ENCODE measurements at places on chromosomes 4 and X.
A peak's percentile ranks its signal among the peaks of the same experiment; 100 is the strongest.

- no peak for DNase-seq
These were observed 4.0 kb downstream of the COL25A1 start for GRCh38 chr4:109298279-109299010.

DNA sequence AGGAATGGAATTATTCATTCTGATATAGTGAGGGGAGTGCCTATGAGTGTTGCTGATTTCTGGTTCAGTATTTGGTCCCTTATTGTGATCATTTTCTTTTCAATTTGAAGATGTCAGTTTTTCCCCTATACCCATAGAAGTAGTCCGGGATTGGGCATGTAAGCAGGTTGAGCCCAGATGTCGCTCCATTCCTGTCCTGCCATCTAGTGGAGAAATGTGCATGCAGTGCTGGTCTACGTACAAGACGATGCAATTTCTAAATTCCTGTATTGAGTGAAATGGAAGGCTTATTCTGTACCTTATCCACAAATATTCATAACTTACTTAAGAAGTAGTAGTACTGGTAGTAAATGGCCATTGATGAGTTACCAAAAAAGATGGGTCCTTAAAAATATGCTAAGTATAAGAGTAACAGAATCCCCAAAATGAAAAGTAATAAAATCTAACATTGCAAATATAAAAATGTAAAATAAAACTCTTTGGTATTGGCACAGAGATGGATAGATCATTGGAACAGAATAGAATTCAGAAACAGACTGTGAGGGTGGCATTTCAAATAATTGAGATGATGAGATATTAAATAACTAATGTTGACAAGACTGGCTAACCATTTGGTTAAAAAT, 60.9 kb downstream of the UGT8 start:
- DNase-seq: peak; percentile 38

DNA sequence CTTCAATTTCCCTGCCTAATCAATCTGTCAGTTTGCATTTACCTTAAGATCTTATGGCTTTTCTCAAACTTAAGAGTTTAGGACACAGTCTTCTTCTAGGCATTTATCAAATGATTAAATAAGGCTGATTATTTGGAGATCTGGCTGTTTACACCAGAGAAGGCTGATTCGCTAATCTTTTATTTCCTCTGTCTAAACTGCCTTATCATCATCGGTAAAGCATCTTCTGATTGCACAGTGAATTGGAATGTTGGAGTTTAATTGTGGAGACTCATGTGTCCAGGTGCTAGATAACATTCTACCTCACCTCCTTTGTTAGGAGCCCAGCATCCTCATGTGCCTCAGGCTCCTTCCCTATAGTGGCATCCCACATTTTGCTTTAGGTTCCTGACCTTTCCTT, 100.3 kb upstream of the DDIT4L start:
- DNase-seq: no peak

GRCh38 chrX:25531096-25531495, 515.3 kb upstream of the ARX start:
- no peak for DNase-seq

DNA sequence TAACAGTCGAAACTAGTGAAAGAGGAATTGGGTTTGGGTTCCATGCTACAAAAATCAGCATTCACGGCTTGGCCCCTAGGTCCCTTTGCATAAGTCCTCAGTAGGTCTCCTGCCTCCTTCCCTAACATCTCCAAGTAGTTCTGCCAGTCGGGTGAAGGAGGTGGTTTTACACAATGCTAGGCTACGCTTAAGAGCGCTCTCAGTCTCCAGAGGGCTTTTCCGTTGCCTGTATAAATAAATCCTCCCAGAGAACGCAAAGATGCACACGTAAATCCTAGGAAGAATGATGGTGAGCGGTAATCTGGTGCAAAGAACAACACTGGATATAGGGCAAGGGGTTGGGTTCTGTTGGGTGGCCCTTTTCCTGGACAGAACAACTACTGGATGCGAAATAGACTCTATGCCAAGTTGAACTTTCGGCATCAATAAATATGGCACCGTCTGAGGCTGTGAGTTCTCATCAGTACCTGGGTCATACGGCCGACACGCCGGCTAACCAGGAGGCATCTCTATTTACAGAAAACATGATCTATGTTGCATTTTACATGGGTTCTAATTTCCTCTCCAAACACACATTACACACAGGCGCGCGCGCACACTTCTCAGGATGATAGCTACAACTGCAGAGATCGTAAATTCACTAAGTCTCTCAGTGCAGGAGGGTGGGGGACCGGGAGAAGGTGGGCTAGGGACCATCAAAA, 1.3 kb downstream of the CAMK2D start:
- peak; percentile 39 for DNase-seq

DNA sequence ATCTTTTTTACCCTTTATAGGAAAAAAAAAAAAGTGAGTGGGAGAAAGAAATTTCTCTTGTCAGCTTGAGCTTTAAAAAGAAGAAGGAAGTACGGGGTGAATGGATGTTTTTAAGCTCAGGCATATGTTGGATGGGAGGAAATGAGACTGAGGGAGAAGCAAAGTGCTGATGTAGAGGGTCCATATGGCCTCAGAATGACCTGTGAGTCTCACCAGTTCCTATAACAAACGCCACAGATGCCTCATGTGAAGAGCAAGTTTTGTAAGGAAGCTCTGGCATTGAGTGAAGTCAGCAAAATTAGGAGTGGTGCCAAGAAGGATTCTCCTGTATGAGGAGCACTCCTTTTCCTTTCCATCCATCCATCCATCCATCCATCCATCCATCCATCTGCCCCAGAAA, 214.6 kb downstream of the PTTG2 start:
- DNase-seq: no peak

- DNase-seq: no peak
These were observed 1.2 kb downstream of the H2BW2 start for GRCh38 chrX:104041003-104041402.

GRCh38 chr4:85092943-85093342, 126.5 kb upstream of the WDFY3 start:
- no peak for DNase-seq

DNA sequence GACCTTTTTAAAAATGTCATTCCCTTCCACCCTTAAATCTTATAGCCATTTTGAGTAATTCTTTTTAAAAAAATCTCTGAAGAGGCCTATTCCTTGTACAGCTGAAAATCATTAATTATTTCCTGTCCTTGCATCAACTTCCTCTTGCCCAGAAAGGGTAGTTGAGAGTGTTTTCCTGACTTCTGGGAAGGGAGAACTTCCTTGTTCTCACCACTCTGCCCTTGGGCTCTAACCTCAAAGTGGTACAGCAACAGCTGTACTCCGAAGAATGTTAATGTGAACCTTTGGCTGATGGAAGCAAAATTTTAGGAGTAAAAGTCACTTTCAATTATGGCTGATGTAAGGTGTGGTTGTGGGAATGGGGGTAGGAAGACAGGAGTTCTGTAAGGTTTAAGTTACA, 15.1 kb upstream of the FABP2 start:
- DNase-seq: no peak

DNA sequence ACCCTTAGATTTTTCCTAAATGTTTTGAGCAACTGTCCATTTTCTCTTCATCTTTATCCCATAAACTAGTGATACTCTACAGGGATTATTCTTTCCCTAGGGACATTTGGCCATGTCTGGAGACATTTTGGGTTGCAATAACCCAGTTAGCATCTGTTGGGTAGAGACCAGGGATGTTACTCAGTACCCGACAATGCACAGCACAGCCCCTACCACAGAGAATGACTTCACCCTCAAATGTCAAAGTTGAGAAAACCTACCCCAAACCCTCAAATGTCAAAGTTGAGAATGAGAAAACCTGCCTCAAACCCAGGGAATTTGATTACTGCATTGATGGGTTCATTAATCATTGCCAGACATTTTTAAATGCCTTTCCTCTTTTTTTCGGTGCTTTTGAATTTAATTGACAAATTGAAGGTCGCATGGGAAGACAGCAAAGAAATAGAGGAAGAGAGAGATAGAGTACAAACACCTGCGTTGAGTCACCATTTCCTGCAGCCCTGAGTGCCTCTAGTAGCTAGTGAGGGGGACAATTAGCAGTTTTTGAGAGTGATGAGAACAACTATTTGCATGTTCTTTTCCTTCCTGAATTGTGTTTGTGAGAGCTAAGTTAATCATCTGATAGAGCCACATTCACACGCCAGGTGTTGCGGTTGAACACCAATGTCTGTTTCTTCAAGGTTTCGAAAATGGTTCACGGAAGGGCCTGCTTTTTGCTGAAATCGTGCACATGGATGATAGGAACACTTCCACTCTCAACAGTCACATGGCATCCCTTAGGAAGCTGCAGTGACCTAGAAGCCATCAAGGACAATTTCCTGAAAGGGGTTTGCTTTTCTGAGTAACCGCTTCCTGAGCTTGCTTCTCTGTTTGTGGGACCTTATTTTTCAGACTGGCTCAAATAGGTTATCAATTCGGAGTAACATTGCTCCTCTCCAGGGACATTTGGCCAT, 203.9 kb upstream of the VCX3A start:
- no peak for DNase-seq

DNA sequence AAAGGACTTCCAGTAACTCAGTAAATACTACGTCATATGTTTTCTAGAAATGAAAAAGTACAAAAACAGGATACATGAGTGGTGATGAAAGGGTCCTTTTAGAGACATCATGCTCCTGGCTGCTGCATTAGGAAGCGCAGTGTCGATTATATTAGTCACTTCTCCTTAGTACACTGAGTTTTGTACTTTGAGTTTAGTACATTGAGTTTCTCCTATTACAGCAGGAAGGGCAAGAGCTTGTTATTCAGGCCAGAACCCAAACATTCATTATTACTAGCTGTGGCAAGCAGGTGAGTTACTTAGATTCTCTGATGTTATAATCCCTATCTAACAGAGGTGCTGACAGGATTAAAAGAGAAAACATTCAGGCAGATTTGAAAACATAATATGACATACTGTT, 21.3 kb downstream of the RPGR start:
- no peak for DNase-seq

GRCh38 chr4:160510928-160511327, 1408.0 kb downstream of the RAPGEF2 start:
- DNase-seq: no peak

- DNase-seq: peak; percentile 21
These were observed 83.7 kb downstream of the FREM3 start for GRCh38 chr4:143616771-143617170.

GRCh38 chrX:39140581-39140980, 339.3 kb downstream of the MID1IP1 start:
- DNase-seq: no peak

GRCh38 chr4:147371661-147372060, 109.2 kb upstream of the EDNRA start:
- DNase-seq: no peak

- DNase-seq: no peak
These were observed 42.0 kb downstream of the PHKA2 start for GRCh38 chrX:18941896-18942295.

- no peak for DNase-seq
These were observed 705.1 kb downstream of the CENPC start for GRCh38 chr4:66840178-66840577.

Data from activated CD4-positive, alpha-beta T cell treated with anti-CD3 and anti-CD28 coated beads, Interleukin-2, amount 10 ng/mL, durations not matched to agents 7 days and 5 days (primary cell).